ENCODE measurements at places on chromosomes 11 and 22.

GRCh38 chr11:35323076-35323868 lies 96.1 kb downstream of the SLC1A2 start:
- no peak for DNase-seq

GRCh38 chr11:98630736-98631135 lies 390.0 kb upstream of the CNTN5 start:
- no peak for DNase-seq

- DNase-seq = no peak
These were observed 13.6 kb downstream of the MRPL21 start for GRCh38 chr11:68889948-68890446.

- DNase-seq = no peak
These were observed 33.8 kb downstream of the SLC35F2 start for GRCh38 chr11:107824668-107825369.

DNA sequence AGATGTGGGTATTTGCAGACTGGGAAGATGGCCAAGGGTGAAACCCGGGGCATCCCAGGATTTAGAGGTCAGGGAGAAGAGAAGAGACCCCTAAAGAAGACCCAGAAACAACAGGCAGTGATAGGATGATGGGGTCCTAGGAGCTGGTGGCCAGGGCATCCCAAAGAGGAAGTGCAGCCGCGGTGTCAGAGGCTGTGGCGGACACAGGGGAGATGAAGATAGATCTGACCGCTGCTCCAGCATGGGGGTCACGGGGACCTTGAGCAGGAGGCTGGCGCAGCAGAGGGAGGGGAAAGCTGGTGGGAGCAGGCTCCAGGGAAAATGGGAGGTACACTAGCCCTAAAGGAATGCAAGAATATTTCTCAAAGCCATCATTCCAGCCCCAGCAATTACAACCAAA lies 47.3 kb downstream of the CTTN start:
- no peak for DNase-seq

DNA sequence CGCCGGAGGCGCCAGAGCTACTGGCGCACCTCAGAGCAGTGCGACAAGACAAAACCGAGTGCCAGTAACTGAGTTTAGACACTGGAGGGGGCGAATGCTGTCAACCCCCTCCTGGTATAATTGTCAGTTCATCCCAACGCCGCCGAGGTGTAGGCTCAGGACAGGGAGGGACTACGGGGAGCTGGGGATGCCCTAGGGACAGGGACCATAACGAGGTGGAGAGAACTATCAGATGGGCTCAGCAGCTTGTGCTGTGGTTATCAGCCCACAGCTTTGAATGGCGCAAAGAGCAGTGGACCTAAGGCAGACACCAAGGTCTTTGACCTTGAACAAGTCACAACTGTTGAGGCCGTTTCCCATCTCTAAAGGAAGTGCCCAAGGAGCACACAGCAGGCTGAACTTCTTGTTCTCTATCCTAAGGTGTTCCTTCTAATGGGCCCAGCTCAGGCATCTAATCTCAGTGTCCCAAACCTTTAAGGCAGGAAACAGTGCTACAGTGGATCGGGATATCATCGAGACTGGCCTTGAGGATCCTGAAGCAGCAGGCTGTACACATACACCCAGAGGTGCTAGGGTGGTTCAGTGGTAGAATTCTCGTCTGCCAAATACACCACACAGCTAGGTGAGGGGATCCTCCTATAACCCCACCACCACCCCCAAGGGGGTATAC lies 958 bp upstream of the TUT1 start:
- no peak for DNase-seq

DNA sequence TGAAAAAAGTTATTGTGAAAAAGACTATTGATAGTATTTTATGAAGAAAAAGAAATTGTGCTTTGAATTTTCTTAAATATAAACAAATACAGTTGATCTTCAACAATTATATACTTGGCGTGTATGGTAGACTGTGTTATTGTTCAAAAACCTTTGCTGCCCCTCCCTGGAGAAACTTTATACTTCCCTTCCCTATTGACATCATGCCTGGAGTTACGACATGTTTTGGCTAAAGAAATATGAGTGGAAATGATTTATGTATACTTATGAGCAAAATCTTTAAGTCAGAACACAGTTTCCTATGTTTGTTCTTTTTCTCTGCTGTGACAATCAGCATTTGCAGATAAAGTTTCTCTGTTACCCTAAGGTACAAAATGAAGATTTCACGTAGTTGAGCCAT lies 243.8 kb downstream of the TMEM135 start:
- DNase-seq = no peak
